A549 (cell line): ENCODE measurements at places on chromosomes 7 and 10.

DNA sequence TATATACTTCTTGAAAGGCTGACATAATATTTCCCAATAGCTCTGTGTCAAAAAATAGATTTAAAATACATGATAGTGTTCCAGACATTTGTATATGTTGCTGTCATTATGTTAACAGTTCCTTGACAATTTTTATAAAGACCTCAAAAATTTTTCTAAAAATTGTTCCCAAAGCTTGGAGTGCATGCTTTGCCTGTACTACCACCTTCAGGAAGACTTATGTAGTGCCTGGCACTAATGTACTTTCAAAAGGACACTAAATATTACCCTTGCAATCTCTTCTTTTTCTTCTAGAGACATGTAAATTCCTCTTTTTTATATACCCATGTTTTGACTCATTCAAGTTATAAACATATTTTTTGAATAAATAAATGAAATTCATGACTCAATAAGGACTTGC, 48.0 kb upstream of the SP8 start:
- no peak for DNase-seq

DNA sequence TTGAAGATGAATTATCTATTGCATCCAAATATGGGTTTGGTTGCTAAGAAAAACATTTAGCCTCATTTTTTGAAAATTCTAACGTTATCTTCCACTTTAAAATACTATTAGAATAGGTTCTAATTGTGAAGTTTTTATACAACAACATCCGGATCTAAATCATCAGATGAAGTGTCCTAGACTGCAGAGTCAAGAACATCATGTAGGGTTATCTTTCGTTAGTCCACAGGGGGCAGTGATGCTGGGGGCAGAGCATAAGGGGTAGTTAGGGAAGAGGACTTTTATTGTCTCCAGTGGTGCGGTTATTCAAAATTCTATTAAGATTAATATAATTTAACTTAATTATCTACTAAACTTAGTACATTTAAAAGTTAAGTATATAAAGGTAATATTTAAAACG, 990.6 kb upstream of the PHF14 start:
- no peak for DNase-seq

- no peak for DNase-seq
Measured at GRCh38 chr7:116672596-116673456, 830 bp downstream of the MET start.

GRCh38 chr10:133185916-133186315, 25.9 kb downstream of the KNDC1 start:
- no peak for DNase-seq

DNA sequence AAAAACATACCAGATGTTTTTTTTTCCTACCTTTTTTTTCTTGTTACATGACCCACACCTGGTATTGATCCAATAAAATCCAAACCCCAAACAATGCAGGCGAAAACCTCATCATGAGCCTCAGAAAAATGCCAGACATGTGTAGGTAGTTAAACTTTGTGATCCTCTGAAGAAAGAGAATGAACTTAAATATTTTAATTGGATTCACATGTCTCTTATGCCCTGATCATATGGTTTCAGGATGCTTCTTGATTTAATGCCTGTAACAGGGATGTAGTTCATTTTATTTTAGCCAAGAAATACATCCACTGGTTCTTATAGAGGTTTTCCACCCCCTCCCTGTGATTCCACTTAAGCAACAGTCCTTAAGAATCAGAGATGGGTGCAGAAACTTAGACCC, 451.6 kb downstream of the TYW1 start:
- DNase-seq, result no peak

DNA sequence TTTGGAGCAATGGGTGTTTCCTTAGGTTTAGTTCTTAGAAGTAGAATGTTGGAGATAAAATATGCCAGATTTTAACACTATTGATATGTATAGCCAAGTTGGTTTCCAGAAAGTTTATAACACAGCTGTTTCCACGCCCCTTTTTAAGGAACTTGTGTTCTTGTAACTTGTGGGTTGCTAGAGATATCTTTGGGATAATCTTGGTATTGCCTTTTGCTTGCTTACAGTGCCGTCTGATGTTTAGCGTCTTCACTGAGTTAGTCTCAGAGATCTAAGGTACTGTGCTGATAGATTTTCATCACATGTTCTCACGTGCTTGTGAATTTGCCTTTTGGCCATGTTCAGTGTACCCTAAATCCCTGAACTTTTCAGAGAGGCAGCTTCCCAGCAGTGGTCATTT, 12.4 kb downstream of the TMEM248 start:
- no peak for DNase-seq
